ENCODE measurements at places on chromosomes 7 and 10.

DNA sequence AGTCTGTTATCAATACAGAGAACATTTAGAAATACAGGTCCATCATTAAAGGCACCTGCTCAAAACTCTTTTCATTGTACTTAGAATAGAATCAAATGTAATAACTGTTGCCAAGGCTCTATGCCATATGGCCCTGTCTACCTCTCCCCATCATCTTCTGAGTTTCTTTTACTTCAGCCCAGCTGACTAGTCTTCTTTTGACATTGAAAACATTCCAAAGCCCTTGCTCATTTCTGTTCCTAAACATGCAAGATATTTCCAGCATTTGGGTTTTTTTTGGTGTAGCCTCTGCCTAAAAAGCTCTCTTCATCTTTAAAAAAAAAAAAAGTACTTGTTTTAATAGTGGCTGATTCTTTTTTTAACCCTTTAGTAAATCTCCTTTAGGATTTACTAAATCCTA, 165.5 kb upstream of the SMIM30 start:
- no peak for DNase-seq

GRCh38 chr7:32323712-32324111, 166.5 kb downstream of the LSM5 start:
- DNase-seq: no peak

GRCh38 chr7:85186083-85186520, 754 bp downstream of the SEMA3D start:
- DNase-seq: no peak

GRCh38 chr7:158950914-158951635, 94.7 kb downstream of the DYNC2I1 start:
- no peak for DNase-seq

DNA sequence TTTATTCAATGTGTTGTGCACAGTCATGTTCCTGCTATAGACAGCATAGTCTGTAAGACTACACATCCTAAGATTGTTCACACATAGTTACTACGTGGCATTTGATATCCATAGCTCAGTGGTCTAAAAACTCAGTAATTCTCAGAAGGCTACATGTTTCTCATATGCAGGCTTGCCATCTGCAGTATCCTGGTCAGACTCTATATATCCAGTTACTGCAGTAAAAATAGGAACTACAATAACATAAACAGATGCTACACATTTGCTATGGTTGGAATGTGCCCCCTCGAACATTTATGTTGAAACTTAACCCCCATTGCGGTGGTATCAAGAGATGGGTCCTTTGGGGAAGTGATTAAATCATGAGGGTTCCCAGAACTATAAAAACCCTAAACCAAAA, 1377.8 kb upstream of the LRRTM3 start:
- no peak for DNase-seq

DNA sequence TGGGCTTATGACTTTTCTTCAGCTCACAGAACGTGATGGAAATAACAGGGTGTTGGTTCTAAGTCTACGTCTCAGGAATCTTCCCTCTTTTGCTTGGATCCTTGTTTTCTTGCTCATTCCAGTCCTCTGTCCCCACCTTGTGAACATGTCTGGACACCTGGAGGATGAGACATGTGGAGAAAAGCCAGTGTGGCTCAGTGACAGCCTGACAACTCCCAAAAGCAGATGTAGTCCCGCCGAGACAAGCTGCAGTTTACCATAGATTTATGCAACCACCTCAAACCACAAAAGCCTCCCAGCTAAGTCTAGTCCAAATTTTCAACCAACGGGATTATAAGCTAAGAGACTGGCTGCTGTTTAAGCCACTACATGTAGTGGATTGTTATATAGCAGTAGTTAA, 476.1 kb downstream of the SH2D4B start:
- DNase-seq: no peak

DNA sequence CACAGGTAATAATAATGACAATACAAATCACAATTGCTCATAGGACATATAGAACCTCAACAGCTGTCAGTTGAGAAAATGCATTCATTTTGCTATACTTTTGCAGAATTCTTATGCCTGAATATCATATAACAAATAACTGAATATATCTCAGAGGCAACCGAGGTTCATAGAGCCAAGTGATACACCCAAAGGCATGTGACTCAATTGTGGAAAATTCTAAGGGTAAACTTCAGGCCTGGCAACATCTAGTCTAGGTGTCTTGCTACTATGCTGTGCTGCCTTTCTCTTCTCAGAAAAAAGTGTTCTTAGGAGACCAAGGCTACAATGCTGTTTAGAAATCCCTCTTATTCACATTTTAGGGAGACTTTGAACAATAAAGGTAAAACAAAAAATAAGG, 270.7 kb downstream of the BAMBI start:
- DNase-seq: no peak

- DNase-seq: no peak
Observed at GRCh38 chr10:62812672-62813439, 3.3 kb downstream of the EGR2 start.

DNA sequence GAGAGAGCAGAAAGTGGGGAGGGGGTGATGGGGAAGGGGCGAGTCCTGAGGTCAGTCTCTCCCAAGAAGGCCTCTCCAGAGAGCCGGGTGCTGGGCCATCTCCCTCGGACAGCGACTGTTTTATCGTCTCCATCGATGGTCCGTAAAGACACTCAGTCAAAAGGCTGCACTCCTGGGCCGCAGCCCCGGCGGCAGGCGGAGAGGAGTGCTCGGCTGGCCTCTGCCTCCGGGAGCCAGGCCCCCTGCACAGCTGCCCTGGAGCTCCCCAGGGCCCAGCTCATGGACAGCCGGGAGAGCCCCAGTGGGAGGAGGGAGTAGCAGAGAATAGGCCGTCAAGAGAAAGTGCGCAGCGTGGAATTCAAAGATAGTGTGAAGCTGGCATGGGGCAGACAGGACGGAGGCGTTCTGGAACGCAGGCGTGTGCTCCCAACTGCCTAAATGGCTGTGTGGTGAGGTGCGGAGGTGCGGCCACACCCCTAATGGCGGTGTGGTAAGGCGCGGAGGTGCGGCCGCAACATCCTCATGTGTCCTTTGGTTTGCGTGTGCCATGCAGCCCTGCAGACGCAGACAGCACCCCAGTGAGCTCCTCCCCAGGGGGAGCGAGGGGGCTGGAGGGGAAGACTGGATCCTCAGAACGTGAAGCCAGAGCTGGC, 477.5 kb upstream of the FOXK1 start:
- DNase-seq: no peak

DNA sequence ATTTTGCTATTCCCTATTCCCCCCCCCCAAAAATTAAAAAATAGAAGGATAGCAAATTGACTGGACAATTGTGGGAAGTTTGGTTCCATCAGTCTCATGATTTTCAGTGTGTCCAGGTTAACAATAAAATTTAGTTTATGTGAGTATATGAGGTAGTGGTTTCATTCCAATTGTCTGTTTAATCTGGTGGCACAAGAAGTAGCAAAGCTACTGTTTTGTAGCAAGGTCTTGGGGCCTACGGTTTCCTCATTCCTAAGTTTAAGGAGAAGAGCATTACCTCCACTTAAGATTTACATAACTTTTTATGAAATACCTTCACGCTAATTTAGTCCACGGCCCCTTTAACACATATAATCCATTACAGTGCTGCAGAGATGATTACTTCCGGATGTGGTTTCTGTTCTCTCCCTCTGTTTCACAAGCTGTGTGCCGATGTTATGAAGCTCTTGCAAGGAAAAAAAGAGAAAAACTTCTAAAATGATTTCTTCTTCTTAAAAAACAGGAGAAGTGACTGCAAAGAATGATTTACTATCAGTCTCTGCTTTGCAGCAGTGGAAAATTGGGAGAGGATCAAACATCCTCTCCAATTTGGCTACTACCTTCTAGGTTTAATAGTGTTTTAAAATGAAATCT, 32.7 kb upstream of the NPVF start:
- DNase-seq: no peak

- DNase-seq: no peak
Observed at GRCh38 chr10:124226271-124227054, 133.1 kb upstream of the CHST15 start.

GRCh38 chr7:124919841-124920240, 9.8 kb downstream of the POT1 start:
- DNase-seq: no peak

DNA sequence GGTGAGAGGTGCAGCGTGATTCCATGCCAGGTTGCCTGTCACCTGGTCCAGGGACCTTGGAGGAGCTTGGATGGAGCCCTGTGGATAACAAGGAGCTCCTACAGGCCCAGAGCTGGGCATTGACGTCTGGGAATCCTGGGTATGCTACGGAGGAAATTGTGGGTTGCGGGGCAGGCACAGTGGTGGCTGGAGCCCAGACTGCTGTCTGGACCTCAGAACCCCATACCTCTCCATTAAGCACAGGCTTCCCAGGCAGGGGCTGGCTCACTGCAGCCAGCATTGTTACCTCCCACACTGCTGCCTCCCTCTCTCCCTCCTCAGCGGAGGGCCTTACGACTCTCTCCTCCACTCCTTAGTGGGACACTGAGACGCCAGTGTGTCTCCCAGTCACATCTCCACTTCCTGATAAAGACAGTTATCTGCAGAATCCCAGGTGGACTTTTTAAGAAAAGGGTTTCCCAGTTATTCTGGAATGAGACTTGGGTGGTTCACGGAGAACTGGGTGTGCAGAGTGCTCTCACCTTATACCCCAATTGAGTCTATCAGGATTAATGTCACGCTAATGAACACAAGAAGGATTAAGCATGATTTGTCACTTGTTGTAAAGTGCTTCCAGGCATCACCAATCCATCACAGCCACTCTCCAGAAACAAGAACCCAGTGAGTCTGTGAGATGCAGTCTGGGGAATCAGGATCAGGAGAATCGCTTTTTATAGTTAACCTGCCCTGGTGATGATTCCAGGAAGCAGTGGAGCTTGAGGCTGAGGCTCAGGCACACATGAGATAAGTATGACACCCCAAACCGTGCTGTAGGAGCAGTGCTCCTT, 309.4 kb downstream of the RPS24 start:
- DNase-seq: no peak

GRCh38 chr7:34357068-34357467, 300.9 kb upstream of the NPSR1 start:
- no peak for DNase-seq

DNA sequence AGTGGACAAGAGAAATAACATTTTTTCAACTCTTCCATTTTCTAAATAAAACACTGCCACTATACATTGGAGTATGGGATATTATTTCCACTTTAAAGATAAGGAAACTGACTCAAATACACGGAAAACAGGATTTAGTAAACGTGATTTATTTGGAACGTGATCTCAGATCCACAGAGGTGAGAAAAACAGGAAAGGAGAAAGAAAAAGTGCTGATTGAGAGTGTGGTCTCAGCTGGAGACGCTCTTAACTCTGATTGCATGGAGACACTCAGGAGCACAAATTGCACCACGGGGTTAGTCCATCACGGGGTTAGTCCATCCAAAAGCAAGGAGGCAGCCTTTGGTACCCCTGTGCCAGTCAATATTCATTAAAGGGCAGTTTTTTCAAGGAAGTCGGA, 142.5 kb downstream of the GNAT3 start:
- no peak for DNase-seq

- no peak for DNase-seq
Observed at GRCh38 chr10:125473143-125473793, 209.7 kb downstream of the TEX36 start.

DNA sequence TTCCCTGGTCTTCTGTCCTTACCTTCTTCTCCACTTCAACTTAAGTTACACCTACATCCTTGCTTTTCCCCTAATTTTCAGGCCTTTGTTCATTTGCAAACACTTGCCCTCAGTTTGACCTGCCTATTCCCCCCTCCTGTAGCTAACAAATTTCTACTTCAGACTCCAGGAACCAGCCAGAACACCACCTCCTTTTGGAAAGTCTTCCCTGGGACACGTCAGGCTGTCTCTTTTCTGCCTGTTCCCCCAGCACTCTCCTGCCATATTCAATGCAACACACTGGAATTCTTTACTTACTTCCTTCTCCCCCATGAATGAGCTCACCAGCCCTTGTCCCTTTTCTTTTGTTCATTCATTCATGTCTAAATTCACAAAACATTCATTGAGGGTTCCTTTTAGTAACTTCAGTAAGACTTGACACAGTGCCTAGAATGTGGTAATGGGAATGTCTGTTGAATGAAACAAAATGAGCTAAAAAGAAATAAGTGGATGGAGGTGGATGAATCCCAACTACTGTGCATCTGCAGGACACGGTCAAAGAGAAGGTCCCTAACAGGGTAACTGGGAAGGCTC, 478.0 kb downstream of the KCNMA1 start:
- DNase-seq: no peak

- DNase-seq: no peak
Observed at GRCh38 chr7:33761449-33762080, 143.8 kb upstream of the BMPER start.

DNA sequence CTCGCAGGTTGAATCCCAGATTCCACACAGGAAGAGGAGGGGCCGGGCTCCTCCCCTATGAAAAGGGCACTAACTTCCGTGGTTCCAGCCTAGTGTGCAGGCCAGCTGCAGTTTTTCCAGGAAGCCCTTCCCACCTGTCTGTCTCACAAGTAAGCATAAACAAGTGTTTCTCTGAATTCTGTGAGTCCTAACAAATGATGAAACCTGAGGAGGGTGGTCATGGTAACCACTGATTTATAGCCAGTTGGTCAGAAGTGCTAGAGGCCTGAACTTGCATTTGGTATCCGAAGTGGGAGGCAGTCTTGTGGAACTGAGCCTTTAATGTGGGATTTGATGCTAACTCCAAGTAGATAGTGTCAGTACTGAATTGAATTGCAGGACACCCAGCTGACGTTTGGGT, 54.7 kb upstream of the STEAP4 start:
- DNase-seq: no peak

- DNase-seq: no peak
Observed at GRCh38 chr7:157033483-157034473, 23.3 kb upstream of the MNX1 start.

DNA sequence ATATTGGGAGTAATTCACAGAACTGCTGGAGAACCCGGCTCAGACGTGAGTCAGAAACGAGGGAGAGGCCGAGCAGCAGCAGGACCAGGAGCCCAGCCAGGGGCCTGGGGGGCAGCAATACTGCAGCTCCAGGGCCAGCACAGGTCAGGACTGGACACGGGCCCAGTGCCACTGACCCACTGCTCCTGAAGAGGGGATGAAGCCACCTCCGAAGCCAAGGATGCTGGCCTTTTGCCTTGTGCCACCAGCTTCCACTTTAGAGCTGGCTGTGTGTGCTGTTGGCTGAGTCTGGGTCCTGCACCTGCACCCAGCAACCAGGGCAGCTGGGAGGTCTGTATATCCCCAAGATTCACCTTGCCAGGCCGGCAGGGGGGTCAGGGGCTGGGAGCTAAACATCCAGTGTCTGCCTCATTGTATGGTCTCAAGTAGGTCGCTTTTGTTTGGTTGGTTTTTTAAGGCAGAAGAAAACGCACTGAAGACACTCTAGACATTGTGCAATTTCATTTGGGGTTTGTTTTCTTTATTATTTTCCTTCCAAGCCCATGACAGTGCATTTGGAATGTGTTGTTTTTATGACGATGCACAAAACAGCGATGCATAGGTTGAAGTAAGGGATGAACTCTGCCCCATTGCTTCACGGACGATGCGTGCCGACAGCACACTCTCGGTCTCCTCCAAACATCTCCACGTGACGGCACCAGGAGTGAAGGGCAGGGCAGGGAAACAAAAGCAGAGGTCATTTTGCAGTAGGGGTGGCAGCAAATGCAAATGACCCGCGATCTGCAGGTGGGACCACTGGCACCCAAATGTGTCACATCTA, 27.7 kb upstream of the INSIG1 start:
- no peak for DNase-seq

GRCh38 chr7:116400522-116400921, 99.0 kb upstream of the CAV2 start:
- no peak for DNase-seq
